ENCODE measurements at places on chromosomes 4 and X. TPM values are rescaled to one million over a fixed set of nuclear protein-coding genes. Genes with fewer than 3 reads are reported as not detected.

DNA sequence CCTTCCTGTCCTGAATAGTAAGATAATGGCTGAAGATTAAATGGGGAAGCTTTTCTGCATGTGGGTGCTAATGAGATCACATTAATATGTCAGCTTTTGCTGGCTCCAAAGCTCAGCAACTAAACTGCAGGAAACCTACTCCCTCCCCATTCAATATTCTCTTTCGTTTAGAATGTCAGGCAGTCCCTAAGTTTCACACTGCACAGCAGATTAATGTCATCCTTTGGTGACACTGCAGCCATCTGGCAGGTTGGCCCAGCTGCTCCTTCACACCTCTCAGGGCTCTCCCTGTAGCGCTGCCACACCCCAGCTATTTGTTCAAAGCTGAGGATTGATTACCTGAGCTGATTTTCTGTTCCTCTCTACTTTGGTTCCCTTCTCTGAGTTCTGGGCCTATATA, 110.5 kb downstream of the KDR start:
- DNase-seq, result no peak

DNA sequence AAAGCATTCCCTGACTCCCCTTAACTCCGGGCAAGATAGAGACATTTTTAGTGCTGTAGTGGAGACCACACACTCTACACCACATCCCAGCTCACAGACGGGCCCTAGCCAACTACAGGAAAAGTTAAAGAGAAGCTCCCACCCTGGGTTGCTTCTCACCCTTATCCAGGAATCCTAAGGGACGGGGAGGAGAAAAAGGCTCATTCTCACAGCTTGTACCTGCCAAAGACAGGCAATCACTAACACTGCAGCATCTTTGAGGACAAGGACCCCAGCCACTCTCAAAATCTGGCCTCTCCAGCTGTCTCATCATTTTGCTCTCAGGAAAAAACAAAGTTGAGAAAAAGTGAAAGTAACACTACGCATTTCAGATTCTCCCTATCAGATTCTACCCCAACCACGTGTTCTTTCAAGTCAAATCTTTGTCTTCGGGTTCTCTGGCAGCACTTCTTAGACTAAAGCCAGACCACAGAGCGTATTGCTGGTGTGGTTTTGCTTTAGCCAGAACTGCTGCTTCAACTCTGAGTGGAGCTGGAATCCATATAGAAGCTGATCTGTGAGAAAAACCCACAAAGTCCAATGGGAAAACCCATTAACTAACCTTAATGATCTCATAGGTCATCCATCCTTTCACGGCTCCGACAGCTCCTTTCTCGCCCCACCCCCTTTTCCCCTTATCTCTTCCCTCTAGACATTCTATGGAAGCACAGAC, 605.9 kb upstream of the DIPK2B start:
- DNase-seq, result no peak

GRCh38 chrX:154008521-154008920, 11.2 kb downstream of the IRAK1 start:
- no peak for DNase-seq

MND1 gene
- total RNA-seq, result 7.7 TPM

All from mesothelial cell of epicardium (in vitro differentiated cells).